ENCODE measurements at places on chromosomes 16 and 17.

- peaks cover 10% of the 10 kb centered on the region for H3K4me1 ChIP-seq
- H3K4me3 ChIP-seq, result peak overlapping the region; percentile 56
- H3K27me3 ChIP-seq, result no peaks in the 10 kb centered on the region
- DNase-seq, result peak; percentile 67
- no peaks in the 10 kb centered on the region for H3K36me3 ChIP-seq
Observed at GRCh38 chr16:71894229-71894920, 956 bp upstream of the IST1 start.

- no peaks in the 10 kb centered on the region for H3K36me3 ChIP-seq
- H3K27me3 ChIP-seq, result no peaks in the 10 kb centered on the region
- H3K4me1 ChIP-seq, result no peaks in the 10 kb centered on the region
- H3K27ac ChIP-seq, result peak overlapping the region; percentile 75
- peak; percentile 31 for DNase-seq
- H3K4me3 ChIP-seq, result no peak overlapping the region
Observed at GRCh38 chr17:60169921-60170817, 20.4 kb downstream of the CA4 start.

GRCh38 chr16:17437981-17438380 is 32.8 kb downstream of the XYLT1 start:
- H3K4me3 ChIP-seq, result no peak overlapping the region
- no peak overlapping the region for H3K27ac ChIP-seq
- no peaks in the 10 kb centered on the region for H3K27me3 ChIP-seq
- no peaks in the 10 kb centered on the region for H3K36me3 ChIP-seq
- no peaks in the 10 kb centered on the region for H3K4me1 ChIP-seq
- no peak for DNase-seq

- H3K27me3 ChIP-seq, result peaks cover 48% of the 10 kb centered on the region
- no peak overlapping the region for H3K4me3 ChIP-seq
- peak overlapping the region; percentile 91 for H3K27ac ChIP-seq
- H3K4me1 ChIP-seq, result peaks cover 38% of the 10 kb centered on the region
- DNase-seq, result peak; percentile 57
Observed at GRCh38 chr16:86294535-86295196, 215.7 kb upstream of the FOXF1 start.

GRCh38 chr17:36068524-36068923 is 4.5 kb downstream of the CCL18 start:
- H3K27ac ChIP-seq, result no peak overlapping the region
- H3K4me3 ChIP-seq, result no peak overlapping the region
- no peaks in the 10 kb centered on the region for H3K36me3 ChIP-seq
- H3K27me3 ChIP-seq, result no peaks in the 10 kb centered on the region

DNA sequence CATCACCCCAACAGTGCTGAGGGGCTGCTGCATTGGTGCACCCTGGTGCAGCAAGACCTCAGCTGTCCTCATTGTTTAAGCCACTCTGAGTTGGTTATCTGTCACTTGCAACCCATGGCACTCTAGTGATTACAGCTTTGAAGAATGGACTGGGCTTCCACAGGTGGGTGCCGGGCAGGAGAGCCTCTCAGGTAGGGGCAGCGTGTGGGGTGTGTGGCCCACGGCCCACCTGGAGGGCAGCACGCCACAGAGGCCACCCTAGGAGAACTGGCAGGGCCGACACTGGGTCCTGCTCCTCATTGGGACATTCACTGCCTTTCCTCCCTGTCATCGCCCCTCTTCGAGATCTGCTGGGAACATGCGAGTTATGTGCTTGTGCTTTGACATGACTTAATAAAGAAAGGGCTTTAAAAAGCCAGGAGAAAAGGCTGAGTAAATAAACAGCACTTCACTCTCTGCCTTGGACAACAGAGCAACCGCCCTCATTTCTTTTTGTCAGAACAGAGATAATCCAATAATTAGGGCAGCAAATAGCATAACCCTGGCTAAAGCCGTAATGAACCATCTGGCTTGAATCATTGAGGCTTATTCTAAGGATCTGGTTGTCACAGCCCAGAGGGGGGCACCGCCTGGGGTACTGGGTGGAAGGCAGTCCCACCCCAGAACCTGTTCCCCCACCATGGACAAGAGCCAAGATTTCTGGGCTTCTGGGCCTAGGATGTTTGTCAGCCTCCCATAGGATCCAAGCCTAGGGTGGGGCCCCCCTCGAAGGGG is 3.0 kb downstream of the DOC2B start:
- H3K27me3 ChIP-seq, result peaks cover 56% of the 10 kb centered on the region
- no peaks in the 10 kb centered on the region for H3K36me3 ChIP-seq
- H3K4me1 ChIP-seq, result peaks cover 16% of the 10 kb centered on the region
- no peak overlapping the region for H3K4me3 ChIP-seq
- no peak for DNase-seq

DNA sequence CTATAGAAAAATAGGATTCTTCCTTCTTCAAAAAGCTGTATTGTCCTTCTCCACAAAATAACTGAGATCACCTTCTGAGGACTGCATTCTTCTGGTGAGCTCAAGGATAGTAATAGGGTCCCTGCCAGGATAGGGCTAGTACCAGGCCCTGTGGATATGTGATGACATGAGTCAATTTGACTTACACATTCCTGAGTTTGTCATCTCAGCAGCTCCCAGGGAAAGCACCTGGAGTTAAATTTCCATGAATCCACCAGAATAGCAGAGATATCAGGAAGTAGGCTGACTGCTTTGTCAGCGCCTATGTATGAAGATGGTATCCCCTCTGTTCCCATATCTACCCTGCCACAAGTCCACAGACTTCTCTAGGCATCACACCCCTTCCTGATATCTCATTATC is 225.8 kb downstream of the PMP22 start:
- no peaks in the 10 kb centered on the region for H3K27me3 ChIP-seq
- no peak overlapping the region for H3K4me3 ChIP-seq
- no peak overlapping the region for H3K27ac ChIP-seq
- H3K4me1 ChIP-seq, result no peaks in the 10 kb centered on the region
- no peak for DNase-seq
